ENCODE measurements at places on chromosomes 12 and 14.

GRCh38 chr14:65040666-65041433 lies 54.2 kb downstream of the FNTB start:
- no peak for DNase-seq

DNA sequence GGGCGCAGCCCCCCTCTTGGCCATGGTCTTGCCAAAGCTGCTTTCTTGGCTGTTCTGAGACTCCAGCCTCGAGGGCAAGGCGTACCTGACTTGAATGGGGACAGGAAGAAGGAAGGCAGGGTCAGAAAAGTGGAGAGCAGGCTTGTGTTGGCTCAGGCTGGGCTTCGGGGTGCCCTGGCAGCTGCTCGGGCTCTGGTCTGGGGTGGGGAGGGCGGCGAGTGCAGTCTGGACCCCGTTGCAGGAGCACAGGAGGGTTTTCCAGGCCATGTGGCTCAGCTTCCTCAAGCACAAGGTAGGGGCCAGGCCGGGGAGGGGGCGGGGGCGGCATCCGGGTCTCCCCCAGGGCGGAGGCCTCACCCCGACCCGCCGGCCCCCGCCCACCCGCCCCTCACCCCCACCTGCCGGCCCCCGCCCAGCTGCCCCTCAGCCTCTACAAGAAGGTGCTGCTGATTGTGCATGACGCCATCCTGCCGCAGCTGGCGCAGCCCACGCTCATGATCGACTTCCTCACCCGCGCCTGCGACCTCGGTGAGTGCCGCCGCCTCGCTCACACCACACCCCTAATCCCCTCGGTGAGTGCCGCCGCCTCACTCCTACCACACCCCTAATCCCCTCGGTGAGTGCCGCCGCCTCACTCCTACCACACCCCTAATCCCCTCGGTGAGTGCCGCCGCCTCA lies 4.2 kb downstream of the NOC4L start:
- no peak for DNase-seq

GRCh38 chr12:112734859-112735695 lies 56.5 kb upstream of the RPH3A start:
- DNase-seq = no peak

GRCh38 chr12:104910196-104910840 lies 47.8 kb downstream of the SLC41A2 start:
- DNase-seq = peak; percentile 9

DNA sequence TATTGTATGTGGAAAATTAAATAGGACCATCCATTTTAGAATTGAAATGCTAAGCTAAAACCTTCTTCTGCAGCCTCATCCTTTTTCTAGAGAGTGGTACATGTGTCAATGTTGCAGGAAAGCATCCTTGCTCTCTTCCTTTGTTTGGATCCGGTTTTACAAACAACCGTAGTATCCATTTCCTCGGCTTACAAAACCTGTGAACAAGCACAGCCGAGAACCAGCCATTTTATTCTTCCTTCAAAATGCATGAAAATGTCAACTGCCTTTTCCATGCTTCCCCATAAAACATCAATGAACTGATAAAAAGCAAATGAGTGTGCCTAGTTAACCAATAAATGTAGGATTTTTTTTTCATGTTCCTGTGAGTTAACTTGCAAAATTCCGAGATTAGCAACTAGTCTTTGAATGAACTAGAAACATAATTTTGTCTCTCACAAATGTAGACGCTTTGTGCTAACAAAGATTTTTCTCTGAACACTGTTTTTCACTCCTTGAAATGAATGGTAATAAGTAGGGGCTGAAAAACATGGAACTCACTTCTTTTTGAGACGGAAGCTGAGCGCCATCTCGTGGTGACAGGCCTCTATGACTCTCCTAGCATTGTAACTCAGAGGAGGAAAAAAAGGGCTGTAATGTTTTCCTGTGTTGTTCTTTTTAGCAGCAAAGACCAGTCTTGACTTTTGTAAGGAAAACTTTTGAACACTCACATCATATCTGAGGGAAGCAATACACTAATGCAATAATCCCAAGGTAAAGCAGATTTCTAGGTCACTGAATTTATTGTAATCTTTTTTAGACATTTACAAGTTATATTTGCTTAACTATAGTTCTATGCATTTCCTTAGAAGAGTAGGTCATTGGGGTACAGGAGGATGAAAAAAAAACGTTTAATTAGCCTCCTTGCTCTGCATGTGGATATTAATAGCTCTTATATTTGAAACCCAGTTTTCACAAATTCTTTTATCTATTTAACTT lies 157.4 kb upstream of the FOXG1 start:
- DNase-seq = peak; percentile 56

- no peak for DNase-seq
Observed at GRCh38 chr12:104275689-104276088, 27.9 kb upstream of the EID3 start.

GRCh38 chr12:68477261-68477772 lies 133.4 kb upstream of the RAP1B start:
- DNase-seq = peak; percentile 19
